ENCODE measurements at places on chromosomes 4 and X. TPM values are rescaled to one million over a fixed set of nuclear protein-coding genes. Genes with fewer than 3 reads are reported as not detected.

The CSAG3 gene
- total RNA-seq: not detected

The SSX4 gene
- not detected for total RNA-seq

The TCEAL1 gene
- 63.6 TPM for total RNA-seq

The DMP1 gene
- 2.2 TPM for total RNA-seq

The NAP1L2 gene
- total RNA-seq: 0.48 TPM

The FUNDC2 gene
- 77.0 TPM for total RNA-seq

The CXCR3 gene
- total RNA-seq: not detected

The TRPC5OS gene
- 4.8 TPM for total RNA-seq

The PCDH18 gene
- 93.9 TPM for total RNA-seq

The TMEM271 gene
- total RNA-seq: not detected

The MED14 gene
- total RNA-seq: 52.0 TPM

The PDCL2 gene
- total RNA-seq: not detected

The NDST3 gene
- 6.5 TPM for total RNA-seq

The TKTL2 gene
- total RNA-seq: 1.7 TPM

The RBM47 gene
- 15.9 TPM for total RNA-seq

The FAM236B gene
- total RNA-seq: not detected

The CNGA1 gene
- total RNA-seq: 6.7 TPM

The MRPS18C gene
- 35.4 TPM for total RNA-seq

The SYP gene
- 0.24 TPM for total RNA-seq
